ENCODE measurements at places on chromosomes 2 and 18.

- no peak for DNase-seq
- no peak overlapping the region for H3K4me3 ChIP-seq
- H3K36me3 ChIP-seq: no peaks in the 10 kb centered on the region
Observed at GRCh38 chr2:200376513-200377354, 70.2 kb downstream of the SPATS2L start.

- no peaks in the 10 kb centered on the region for H3K36me3 ChIP-seq
- H3K4me3 ChIP-seq: no peak overlapping the region
- H3K27ac ChIP-seq: no peak overlapping the region
- no peaks in the 10 kb centered on the region for H3K4me1 ChIP-seq
Observed at GRCh38 chr2:208645226-208645625, 238.6 kb downstream of the PTH2R start.

- H3K27ac ChIP-seq: no peak overlapping the region
- DNase-seq: no peak
- no peaks in the 10 kb centered on the region for H3K36me3 ChIP-seq
- no peaks in the 10 kb centered on the region for H3K27me3 ChIP-seq
- no peak overlapping the region for H3K4me3 ChIP-seq
Observed at GRCh38 chr2:178395941-178396570, 54.9 kb downstream of the PRKRA start.

DNA sequence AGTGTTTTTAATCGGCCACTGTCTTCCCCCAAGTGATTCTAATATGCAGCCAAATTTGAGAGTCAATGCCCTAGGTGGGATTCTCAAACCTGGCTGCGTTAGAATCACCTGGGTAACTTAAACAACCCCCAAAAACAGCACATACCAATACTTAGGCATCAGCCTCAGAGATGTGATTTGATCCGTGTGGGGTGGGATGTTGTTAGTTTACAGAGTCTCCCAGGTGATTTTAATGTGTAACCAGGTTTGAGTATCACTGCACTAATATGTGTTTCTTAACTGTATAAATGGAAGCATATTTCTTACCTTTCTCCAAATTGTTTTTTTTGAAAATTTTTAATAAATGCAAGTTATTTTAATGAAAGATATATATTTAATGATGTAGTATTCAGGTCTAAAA, 135.4 kb downstream of the PLCL1 start:
- no peaks in the 10 kb centered on the region for H3K27me3 ChIP-seq
- no peaks in the 10 kb centered on the region for H3K36me3 ChIP-seq
- H3K27ac ChIP-seq: no peak overlapping the region
- H3K4me3 ChIP-seq: no peak overlapping the region
- no peak for DNase-seq
- H3K4me1 ChIP-seq: peaks cover 11% of the 10 kb centered on the region
